ENCODE measurements at places on chromosomes 3 and 15.
A peak's percentile ranks its signal among the peaks of the same experiment; 100 is the strongest.

- no peak for DNase-seq
Observed at GRCh38 chr15:77819851-77820728, 187.4 kb upstream of the LINGO1 start.

DNA sequence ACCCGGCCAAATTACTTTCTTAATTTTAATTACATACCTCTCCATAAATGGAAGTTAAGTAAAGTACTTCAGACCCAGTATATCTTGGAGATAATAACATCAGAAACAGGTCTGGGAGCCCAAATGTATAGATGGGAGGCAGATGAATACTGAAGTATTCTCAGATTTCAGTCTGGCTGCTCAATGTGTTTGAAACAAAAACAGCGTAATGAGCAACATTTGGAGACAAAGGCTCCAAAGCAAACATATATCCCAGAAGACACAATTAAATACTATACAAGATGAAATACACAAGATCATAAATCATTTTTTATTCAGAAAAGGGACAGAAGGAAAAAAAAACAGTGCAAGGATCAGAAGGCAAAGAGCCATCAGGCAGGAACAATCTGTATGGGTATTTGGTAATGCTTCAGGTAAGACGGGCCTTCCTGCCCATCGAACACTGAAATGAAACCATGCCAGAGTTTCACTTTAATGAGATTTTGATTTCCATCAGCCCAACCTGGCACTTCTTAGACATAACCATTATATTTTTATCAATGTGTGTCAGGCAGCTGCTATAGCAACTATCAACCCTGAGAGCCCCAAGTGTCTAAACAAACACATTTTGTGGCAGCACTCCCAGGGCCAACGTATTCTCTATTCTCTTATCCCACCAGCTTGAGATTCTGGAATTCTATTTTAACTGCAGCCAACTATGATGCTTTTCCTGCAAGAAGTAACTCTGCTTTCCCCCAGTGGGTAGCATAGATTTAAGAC lies 210.8 kb downstream of the STT3B start:
- no peak for DNase-seq

GRCh38 chr3:130963878-130964277 lies 62.7 kb downstream of the ASTE1 start:
- DNase-seq = no peak

GRCh38 chr3:181358060-181358459 lies 353.7 kb upstream of the SOX2 start:
- DNase-seq = no peak

DNA sequence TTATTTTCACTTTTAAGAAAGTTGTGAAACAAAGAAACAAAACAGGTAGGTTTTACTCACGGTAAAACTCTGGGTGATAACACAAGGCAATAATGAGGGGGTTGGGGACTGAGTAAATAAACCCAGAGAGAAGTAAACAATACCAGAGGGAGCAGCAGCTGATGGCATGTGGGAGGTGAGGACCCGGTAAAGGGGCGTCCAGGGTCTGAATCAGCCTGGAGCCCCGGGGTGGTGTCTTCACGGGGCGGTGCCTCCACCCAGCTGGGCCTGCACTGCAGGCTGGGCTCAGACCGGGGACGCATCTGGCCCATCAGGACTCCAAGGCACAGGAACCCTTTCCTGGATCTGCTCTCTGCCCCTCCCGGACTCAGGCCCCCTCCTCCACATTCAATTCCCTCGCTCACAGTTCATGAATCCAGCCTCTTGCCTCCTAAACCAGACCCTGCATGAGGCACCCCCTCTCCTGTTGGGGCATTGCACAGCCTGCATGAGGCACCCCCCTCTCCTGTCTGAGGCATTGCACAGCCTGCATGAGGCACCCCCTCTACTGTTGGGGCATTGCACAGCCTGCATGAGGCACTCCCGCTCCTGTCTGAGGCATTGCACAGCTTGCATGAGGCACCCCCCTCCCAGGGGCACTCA lies 73.9 kb upstream of the MFGE8 start:
- no peak for DNase-seq

DNA sequence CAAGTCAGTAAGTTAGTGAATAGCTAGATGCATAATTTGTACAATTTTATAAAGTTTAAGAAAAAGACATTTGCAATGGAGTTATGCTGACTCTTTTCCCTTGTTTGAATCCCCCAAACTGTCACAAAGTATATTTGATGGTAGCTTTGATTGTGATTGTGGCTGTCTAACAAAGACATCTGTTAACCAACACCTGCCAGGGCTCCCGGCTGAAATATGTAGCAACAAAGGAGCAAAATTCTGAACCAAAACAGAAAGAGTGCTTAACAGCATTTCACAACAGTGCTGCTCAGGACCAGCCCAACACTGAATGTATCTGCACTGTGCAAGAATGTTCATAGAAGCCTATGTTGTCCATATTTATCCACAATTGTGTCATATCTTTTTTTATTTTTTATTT lies 39.4 kb downstream of the LEO1 start:
- DNase-seq = no peak

- no peak for DNase-seq
Observed at GRCh38 chr15:81301815-81302399, 22.0 kb downstream of the STARD5 start.

DNA sequence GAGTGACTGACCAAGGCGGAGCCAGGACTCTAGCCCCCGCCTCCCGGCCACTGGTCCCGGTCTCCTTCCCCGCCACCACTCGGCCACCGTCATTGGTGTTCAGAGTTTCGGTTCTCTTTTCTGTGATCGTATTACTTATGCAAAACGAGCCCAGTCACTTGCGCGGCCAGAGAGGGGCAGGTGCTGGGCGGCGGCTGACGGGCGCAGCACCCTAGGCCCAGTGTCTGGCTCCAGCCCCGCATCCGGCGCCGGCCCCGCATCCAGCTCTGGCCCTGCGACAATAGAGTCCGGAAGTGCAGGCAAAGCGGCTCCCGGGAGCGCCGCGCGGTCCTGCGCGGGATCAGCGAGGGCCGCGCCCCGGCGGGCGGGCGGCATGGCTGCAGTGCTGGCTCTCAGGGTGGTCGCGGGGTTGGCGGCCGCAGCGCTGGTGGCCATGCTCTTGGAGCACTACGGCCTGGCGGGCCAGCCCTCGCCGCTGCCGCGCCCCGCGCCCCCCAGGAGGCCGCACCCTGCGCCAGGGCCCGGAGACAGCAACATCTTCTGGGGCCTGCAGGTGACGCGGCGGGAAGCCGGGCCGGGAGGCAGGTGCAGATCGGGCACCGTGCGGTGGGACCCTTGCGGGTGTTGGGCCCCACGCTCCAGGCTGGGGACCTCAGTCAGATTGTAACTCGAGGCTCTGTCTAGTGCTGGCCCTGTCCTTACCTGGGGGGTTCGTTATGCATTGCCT lies at the start of gene TMEM62:
TSS of gene TMEM62 (plus strand) at position 157 of the 727 bp plus-strand sequence. CDS start at position 374, 217 bp downstream.
- DNase-seq = no peak

GRCh38 chr15:40590667-40591050 lies 3.4 kb upstream of the KNL1 start:
- no peak for DNase-seq

- DNase-seq = no peak
Observed at GRCh38 chr15:42549032-42549491, 424 bp downstream of the HAUS2 start.

DNA sequence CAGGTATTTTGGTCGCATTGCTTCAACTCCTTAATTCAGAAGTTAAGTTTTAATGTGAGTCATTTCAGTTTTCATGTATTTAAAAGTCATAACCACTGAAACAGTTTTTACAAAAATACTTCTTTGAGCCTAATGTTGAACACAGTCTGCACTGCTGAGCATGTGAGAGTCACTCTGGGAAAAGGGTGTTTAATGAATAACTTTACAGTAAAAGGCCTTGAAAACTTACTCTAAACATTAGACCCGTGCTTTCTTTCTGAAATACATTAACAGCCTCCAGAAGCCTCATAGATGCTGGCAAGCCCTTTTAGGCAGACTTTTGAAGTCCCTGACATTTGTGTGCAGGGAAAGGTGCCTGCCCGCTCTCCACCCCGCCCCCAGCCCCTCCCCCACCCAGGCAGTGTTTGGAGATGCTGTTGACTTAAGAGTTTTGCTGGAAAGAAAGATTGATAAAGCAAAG lies 68.9 kb upstream of the NR2F2 start:
- DNase-seq = no peak

- DNase-seq = no peak
Observed at GRCh38 chr3:111237946-111238345, 166.3 kb downstream of the NECTIN3 start.

DNA sequence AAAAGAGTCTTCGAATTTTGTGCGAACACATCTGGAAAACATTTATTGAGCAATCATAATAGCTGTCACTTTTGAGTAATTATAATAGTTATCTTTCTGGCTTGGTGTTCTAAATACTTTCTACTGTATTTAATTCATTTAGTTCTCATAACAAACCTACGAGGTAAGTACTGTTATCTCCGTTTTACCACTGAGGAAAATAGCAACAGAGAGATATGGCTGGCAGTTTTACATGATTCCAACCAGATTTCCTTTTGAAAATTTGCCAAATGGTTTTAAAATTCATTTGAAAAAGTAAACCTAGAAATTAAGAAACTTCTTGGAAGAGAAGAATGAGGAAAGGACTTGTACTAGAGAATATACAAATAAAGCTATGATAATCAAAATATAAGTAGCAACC lies 37.3 kb upstream of the MGA start:
- no peak for DNase-seq

- no peak for DNase-seq
Observed at GRCh38 chr3:183880121-183880520, 4.6 kb downstream of the PARL start.

DNA sequence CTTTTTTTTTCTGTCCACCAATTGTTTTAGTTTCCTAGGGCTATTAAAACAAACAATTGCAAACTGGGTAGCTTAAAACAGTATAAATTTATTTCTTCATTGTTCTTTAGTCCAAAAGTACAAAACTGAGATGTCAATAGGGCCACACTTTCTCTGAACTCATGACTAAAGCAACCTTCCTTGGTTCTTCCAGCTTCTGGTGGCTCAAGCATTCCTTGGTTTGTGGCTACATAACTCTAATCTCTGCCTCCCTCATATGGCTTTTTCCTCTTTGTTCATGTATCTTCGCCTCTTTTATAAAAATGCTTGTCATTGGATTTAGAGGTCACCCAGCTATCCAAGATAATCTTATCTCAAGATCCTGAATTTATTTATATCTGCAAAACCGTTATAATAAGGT lies 914.5 kb upstream of the EPHA6 start:
- DNase-seq = no peak

- DNase-seq = no peak
Observed at GRCh38 chr3:152623286-152623911, 211.5 kb upstream of the P2RY1 start.

DNA sequence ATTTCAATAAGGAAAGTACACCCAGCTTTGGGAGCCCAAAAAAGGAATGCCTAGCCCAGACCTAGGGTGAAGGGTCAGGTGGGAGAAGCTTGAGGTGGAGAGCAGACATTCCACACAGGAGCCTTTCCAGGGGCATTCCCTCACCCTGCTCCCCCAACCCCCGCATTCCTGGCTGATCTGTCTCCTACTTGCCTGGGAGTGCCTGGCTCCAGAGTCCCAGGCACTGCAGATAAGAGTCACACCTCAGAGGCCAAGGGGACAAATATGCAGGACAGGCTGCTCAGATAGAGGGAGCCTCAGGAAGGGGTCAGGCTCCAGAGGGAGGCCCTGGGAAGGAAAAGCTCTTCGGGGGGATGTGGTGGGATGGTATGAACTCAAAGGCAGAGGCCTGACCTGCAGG lies 20.8 kb upstream of the HCN4 start:
- no peak for DNase-seq

GRCh38 chr15:90883976-90884718 lies at the start of gene FES:
Gene FES, plus strand, starts transcription at chr15:90884504. Its CDS starts 542 bp downstream, at chr15:90885046.
- DNase-seq = peak; percentile 76

DNA sequence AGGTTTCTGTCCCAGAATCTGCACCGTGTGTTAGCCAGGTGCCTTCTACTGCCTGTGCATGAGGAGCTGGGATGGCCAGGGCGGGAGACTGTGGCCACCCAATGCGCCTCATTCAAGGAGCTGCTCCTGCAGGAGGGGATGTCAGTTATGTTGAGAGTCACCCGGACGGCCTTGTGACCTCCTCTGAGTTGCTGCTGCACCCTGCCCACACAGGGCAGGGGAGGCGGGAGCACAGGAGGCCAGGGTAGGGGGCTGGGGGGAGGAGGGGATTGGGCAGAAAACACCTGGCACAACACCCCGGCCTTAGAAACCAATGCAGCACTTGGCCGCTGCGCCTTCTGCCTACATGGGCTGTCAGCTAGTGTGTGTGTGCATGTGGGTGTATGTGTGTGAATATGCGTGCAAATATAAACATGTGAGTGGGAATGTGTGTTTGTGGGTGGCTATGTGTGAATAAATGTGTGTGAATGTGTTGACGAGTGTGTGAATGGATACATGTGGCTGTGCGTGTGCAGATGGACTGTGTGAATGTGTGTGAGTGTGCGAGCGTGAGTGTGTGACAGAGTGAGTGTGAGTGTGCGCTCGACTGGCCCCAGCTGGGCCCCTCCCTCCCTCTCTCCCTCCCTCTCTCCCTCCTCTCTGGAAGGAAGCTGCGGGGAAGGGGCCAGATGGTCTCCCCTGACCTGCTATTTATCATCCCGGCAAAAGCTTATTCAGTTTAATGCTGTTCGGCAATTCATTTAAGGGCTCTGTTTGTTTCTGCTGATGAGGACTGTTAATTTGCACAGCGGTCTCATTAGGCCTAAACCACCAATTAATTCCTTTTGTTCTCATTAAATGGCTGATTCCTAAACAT lies 106.9 kb downstream of the TLE3 start:
- DNase-seq = no peak

DNA sequence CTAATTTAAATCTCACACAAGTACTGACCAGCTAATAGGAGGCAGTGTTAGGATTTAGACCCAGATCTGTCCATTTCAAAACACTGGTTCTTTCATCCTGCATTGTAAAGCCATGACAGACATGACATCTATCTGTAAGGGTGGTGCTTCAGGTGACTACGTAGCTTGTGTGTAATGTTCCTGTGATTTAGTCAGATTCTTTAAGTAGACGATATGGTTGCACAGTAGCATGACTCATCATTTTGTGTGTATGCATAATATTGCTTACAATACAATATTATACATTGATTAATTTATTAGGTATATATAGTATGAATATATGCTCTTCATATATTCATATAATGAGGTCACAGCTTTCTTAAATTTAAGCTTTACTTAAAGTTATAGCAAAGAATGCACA lies 628.5 kb downstream of the GRM7 start:
- no peak for DNase-seq
